ENCODE measurements at places on chromosomes 16 and 17.

DNA sequence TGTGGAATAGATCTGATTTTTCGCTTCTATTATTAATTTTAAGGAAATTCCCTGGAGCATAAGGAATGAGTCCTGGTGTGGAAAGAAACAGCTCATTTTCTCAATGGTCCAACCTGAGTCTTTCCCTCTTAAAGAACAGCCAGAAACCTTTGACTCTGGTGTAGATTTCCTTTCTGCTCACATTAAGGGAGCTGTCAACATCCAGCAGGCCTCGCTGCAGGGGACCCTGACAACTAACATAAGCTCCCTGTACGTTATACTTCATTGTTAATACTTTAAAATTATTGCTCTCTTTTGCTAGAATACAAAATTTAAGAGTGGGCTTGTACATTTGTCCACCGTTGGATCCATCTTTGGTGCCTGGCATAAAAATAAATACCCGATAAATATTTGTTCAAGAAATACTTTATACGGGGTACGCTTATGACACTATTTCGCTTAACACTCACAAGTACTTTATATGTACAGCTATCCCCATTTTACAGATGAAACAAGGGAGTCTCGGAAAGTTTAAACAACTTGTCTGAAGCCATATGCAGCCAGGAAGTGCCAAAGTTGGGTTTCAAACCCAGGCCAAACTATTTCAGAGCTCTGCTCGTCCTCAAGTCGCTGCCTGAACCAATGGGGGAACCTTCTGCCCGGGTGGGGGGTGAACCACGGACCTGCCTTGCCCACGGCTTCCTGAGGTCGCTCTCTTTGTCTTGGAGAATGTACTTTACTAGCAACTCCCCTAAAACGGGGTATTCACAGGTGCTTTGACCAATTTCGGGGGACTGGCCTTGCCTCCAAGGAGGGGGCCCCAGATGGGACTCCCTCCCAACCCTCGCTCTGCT lies 611 bp downstream of the SMARCE1 start:
- DNase-seq, result peak; percentile 53

- no peak for DNase-seq
These were observed 11.4 kb downstream of the MYLK3 start for GRCh38 chr16:46736695-46737094.

DNA sequence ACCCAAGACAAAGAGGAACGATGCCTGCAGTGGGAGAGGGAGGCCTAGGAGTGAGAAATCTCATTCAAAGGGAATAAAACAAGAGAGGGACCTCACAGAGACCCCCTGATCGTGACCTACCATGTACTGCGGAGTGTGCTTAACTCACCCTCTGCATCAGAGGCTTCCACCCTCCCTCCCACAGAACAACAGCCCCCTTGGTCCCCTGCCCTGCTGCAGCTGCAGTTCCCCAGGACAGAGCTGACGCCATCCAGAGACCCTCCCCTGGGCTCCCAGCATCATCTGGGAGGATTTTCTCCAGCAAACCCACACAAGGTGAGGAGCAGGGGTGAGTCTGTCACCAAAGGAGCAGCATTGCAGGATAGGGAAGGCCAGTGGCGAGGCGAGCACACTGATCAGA lies 39.8 kb downstream of the TLE7 start:
- DNase-seq, result no peak

DNA sequence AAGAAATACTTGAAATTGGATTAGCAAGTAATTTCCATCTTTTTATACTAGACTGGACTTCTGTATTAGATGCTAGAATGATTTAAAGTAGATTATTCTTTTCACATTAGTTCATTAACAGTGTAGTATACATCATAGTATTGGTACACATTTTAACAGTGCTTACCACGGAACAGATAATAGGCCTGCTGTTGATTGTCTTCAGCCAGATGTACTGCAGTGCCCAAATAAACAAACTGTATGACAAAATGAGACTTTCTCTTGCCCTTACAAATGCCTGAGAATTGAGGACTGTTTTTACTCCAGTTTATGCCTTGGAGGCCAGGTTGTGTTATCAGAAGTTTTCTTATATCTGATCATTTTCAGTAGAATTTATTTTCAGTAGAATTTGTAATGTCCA lies 631 bp downstream of the EVI2A start:
- no peak for DNase-seq

- DNase-seq, result peak; percentile 76
These were observed 9.2 kb upstream of the CCL22 start for GRCh38 chr16:57349212-57350031.

- DNase-seq, result no peak
These were observed 226.7 kb upstream of the HSBP1 start for GRCh38 chr16:83581082-83581481.

DNA sequence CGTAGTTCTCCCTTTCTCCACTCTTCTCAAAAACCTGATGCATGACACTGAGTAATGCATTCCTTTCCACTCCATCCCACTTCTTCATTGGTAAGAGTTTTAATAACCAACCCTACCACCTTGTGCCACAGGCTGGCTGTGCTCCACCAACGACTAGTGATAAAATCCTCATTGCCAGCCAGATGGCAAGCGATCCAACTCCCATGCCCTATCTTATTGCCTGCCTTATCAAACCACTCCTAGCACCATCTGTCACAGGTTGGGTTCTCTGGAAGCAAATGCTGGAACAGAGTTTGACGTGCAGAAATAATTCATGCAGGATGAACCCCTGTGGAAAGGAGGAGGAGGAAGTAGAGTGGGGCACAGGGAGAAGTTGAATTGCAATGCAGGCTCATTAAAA lies 99.5 kb downstream of the CHD9NB start:
- DNase-seq, result no peak

DNA sequence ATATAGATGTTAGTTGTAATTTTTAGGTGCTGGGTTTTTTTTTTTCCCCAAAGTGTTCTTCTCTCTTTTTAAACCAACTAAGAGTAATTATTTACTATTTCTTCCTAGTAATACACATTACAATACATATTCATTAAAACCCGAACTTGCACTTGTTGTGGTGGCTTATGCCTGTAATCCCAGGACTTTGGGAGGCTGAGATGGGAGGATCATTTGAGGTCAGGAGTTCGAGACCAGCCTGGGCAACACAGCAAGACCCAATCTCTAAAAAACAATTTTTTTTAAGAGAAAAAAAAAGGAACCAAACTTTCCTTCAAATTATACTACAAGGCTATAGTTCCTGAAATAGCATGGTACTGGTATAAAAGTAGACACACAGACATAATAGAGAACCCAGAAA lies 3.8 kb downstream of the EFCAB5 start:
- no peak for DNase-seq

DNA sequence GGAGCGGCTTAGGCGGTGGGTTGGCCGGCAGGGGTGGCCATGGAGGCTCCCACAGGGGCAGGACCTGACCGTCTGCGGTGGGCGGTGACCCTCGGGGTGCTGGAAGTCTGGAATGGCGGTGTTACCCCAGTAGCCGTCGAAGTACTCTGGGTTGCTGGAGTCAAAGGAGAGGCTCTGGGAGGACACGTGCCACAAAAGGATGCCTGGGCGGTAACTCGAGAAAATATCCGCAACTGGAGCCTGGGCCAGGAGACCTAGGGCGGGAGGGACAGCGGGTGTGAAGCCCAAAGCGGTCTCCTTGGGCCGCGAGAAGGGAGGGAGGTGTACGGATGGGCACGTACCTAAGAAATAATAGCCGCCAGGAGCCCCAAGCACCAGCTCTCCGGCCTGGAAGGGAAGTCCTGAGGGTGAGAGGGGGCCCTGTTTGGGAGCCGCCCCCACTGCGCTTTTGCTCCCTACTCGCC lies 4.6 kb downstream of the ITGA2B start:
- DNase-seq, result no peak

DNA sequence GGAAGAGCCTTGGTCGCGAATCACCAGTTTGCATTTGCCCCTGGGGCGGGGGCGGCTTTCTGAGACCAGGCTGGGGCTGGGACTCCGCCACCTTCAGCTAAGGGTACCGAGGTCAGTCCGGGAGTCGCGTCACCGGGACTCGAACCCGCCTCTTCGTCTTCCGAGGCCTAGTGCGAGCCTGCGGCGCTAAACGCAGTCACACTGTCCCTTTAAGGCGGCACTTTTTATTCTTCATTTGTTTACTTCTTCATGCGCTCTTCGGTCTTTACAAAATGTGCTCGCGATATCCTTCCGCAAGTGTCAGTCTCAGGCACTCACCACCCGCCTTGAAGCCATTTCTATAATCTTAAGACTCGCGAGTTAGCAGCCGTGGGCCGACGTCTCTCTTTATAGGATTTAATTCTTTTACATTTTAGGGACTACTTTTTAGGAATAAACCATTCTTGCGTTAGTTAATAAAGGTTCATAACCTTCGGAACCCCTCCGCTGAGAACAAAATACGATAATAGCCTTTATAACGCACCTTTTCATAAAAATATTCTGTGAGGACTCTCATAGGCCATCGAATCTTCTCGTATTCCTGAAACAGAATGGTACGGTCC lies 593 bp upstream of the HEXIM1 start:
- DNase-seq, result peak; percentile 89

DNA sequence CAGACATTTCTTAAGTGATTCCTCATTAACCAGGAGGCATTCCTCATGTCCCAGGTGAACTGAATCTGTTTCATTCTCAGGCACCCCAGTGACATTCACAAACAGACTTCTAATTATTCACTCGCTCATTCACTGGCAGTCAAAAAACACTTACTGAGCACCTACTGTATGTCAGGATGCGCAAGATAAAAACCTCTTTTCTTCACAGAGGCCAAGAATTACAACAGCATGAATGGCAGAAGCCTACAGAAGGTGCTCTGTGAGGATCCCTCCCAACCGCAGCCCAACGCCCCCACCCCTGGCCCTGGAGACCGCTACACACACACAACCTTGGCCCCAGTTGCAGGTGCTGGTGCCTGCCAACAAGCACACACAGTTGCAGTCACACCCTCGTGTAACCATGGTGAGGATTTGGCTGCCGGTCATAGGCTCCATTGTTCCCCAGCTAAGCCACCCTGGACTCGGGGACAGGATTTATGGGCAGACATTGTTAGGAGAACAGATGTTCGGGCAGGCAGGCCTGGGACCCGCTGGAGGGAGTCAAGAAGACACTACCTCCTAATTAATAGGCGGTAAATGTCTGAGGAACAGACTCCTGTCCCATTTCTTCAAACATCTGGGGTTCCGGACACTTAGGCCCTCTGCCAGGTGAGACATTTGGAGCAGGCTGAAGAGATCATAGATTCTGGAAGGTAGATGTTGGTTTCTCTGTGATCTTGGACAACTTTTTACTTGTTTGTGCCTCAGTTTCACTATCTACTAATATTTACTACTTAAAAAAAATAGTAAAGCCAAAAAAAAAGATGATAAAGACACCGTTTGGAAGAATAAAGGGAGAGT lies 43.2 kb downstream of the CUEDC1 start:
- no peak for DNase-seq

- no peak for DNase-seq
These were observed 364.1 kb downstream of the CPPED1 start for GRCh38 chr16:12439399-12440227.

- no peak for DNase-seq
These were observed 309.0 kb downstream of the CPPED1 start for GRCh38 chr16:12494661-12495060.

DNA sequence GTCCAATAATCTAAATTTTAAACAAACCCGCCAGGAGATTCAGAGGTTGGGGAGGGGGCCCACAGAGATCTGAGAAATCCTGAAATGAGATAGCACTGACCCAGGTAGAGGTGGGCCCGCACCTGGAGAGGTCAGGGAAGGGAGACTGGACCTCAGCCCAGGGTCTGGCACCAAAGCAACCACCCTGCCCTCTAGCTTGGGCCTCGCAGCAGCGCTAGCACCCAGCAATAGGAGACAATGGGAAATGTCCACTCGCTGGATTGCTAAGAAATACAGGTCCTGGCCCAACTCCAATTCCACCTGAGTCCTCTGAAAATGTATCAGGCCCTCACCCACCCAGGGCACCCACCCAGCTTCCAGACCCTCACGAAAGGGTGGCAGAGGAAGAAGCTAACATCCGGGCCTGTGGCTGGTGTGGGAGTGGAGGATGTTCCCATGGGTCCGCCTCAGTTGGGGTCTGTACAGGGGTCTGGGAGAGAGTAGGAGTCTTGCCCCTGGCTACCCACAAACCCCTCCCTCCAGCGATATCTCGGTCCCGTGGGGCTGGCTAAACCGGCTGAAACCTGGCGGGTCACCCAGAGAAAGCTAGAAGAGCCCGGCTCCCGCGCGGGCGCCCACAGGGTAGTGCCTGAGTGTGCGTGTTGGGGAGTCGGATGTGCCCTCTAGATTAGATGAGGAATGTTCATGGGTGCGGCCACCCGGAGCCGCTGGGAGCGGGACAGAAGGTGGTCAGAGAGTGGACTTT lies 1.1 kb downstream of the PLLP start:
- no peak for DNase-seq

DNA sequence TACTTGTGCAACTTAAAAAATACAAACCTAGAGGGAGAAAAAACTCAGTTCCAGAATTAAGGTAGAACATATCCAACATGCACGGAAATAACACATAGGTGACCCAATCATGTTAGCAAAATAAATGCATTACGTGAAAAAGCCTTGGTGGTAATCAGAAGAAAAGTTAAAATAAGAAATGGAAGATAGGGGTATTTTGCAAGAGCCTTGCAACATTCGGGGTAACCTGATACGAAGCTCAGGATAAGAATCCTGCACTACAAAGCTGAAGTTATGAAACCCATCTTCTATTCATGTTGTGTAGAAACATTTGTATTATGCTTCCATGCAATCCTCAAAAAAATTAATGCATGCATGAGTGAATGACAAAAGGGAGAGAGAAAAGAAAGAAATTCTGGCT lies 33.1 kb downstream of the CHCT1 start:
- no peak for DNase-seq

- DNase-seq, result peak; percentile 40
These were observed 9.5 kb downstream of the UTS2R start for GRCh38 chr17:82380860-82381702.

DNA sequence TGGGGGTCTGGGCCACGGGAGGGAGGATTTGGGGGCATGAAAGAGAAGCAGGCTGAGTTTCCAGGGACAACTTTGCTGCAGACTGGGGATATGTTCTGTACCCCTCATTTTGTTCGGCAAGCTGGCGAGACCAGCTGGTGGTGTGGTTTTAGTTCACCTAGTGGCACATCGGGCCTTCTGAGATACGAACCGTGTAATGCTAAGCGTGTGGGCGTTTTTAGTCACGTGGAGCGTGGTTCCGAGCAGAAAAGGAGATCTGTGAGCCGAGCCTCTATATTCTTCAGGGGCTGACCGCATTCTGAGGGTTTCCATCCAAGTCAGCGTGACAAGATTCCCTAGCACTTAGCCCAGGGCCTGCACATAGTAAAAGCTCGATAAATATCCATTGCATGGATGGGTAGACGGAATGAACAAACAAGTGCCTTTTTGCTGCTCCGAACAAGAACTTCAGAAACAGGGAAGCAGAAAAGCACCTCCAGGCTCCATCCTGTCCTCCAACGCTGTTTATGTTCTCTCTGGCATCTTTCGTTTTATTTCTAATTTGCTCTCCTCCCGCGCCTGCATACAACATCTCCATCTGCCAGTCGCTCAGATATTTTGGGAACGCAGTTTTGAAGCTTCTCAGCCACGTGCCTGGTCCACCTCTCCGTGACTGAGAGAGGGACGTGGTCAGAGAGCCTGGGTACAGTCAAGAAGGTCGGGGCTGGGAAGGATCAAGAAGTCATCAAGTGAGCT lies 5.8 kb downstream of the SYT17 start:
- DNase-seq, result no peak

Measured in suppressor macrophage treated with lipopolysaccharide for 4 hours (primary cell).